ENCODE measurements at places on chromosomes 1 and 21.

- no peak for DNase-seq
These were observed 88.9 kb upstream of the HAO2 start for GRCh38 chr1:119279456-119280381.

DNA sequence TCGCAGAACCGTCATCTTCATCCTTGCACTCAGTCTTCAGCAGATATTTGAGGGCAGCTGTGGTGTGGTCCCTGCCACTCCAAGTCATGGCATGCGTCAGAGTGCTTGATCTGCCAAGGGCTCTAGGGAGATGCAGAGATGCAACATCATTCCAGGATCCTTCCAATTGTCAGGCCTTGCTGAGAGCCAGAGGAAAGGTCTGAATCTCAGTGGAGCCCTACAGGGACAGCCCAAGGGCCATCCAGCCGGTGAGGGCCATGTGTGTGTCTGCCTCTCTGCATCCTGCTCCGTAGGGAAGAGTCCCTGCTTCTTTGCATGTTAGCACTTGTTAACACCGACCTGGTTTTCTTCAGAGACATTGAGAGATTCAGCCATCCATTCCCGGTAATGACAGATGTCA is 17.6 kb downstream of the MAPKAPK2 start:
- no peak for DNase-seq

- no peak for DNase-seq
These were observed 409.2 kb upstream of the PLXNA2 start for GRCh38 chr1:208653426-208653825.

DNA sequence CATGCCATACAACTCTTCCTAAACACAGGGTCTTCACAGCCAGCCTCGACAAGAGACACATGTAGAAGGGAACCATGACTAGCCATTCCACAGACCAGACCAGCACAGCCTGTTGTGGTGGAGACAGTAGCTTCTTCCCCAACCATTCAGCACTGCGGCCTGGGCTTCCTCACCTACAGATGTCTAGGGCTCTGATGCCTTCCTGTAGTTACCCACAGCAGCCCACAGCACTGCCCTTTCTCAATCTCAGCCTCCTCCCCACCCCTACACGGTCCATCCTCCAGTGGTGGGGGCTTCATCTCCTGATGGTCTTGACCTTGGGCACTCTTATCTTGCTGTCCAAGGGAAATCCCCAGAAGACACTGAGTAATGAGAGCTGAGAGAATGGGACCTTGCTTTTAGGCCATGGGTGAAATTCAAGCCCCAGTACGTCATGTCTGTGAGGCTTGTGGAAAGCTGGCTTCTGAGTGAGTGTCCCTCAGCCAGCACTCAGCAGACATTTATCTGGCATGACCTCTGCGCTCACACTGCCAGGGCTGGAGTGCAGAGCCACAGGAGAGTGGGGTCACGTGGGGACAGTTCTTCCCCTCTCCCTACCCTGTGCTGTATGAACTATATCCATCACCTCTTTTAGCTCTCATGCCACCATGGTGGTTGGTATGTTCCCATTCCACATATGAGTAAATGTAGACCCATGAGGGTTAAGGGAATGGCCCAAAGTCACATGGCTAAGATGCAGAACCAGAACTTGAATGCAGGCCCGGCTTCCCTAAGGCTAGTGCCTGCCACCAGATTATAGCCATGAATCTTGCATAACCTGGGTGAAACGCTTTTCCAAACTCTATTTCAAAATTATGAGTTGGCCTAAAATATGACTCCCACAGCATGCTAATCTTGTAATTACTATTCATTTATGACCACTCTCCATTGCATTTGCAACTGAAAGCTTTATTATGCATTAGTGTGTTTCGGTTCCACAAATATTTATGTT is 104.7 kb downstream of the HIVEP3 start:
- no peak for DNase-seq

GRCh38 chr1:241605146-241605805 is 34.9 kb downstream of the CHML start:
- no peak for DNase-seq

DNA sequence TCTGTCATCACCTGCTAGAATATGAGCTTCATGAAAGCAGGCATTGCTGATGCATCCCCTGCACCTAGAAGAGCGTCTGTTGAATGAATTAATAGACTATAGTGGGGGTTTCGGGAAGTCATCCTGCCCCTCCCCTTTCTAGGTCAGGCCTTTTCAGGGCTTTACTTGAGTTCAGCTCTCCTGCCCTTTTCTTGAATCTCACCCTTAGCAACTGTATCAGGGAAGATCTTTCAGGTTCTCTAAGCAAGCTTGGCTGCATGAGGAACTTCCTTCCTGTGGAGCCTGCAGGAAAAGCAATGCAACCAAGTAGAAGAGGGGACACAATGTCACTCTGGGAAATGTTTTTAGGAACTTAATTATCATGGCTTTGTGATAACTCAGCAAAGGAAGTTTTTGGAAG is 27.2 kb upstream of the KIAA0040 start:
- DNase-seq: no peak

GRCh38 chr1:173474097-173474779 is 2.9 kb upstream of the PRDX6 start:
- no peak for DNase-seq

DNA sequence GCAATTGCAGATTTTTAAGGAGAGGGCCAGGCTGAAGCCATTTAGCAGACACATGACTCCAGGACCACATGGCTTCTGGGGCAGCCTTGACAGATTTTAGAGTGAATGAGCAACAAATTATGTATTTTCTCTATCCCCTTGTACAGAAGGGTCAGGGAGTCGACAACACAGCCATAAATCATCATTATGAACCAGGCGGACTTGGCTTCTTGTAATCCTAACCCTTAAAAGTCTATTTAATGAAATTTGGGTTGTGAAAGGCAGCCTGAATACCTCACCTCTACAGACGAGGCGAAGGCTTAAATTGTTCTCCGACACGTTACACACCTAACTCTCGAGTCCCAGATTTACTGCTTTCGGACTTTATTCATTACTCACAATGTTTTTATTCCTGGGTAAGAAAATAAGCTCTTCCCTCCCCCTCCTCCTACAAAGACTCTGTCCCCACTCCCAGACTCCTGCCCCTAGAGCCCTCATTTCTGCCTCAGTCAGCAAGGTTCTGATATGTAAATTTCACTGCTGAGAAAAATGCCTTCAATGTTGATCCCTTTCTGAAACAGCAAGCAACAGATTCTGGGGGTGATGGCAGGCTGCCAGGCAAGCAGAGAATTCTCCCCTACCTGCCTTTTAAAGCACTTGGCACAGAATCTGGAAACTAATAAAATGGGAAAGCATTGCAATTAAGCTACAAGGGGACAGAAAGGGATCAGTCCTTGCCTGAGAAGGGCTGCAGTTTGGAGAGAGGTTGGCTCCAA is 51.6 kb downstream of the PLPP3 start:
- DNase-seq: no peak

DNA sequence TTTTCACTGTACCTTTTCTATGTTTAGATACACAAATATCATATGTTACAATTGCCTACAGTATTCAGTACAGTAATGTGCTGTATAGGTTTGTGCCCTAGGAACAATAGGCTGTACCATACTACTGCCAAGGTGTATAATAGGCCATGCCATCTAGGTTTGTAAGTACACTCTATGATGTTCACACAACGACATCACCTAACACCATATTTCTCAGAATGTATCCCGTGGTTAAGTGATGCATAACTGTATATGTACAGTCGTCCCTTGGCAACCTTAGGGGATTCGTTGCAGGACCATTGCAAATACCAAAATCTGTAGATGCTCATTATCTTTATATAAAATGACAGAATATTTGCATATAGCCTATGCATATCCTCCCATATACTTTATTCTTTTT is 5.8 kb upstream of the SSR2 start:
- no peak for DNase-seq

DNA sequence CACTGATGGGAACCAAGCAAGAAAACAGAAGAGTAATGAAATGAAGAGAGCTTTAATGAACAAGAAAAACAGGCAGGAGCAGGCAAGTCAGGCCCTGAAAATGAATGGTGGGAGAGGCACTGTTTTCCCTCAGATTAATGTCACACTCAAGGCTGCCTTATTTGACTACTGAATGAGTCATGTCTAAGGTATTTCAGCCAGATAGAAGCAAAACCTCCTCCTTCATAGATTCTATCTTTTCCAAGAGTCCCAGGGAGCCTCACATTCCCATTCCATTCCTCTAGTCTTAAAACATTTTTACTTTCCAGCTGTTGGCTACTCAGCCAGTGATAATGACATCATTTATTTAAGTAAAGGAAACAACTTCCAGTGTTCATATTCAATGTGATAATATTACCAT is 228.4 kb upstream of the NRIP1 start:
- no peak for DNase-seq

- no peak for DNase-seq
These were observed 3.2 kb downstream of the BTF3L4 start for GRCh38 chr1:52059321-52059720.

DNA sequence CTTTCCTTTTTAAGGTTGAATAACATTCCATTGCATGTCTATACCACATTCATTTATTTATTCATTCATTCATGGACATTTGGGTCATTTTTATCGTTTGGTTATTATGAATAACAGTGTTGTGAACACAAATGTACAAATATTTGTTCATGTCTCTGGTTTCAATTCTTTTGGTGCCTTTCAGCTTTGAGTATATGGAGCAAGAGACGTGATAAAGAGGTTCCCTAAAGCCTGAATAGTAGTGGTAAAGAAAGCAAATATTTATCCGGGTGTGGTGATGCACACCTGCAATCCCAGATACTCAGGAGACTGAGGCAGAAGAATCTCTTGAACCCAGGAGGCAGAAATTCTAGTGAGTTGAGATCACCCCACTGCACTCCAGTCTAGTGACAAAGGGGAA is 5.3 kb upstream of the RLF start:
- no peak for DNase-seq

DNA sequence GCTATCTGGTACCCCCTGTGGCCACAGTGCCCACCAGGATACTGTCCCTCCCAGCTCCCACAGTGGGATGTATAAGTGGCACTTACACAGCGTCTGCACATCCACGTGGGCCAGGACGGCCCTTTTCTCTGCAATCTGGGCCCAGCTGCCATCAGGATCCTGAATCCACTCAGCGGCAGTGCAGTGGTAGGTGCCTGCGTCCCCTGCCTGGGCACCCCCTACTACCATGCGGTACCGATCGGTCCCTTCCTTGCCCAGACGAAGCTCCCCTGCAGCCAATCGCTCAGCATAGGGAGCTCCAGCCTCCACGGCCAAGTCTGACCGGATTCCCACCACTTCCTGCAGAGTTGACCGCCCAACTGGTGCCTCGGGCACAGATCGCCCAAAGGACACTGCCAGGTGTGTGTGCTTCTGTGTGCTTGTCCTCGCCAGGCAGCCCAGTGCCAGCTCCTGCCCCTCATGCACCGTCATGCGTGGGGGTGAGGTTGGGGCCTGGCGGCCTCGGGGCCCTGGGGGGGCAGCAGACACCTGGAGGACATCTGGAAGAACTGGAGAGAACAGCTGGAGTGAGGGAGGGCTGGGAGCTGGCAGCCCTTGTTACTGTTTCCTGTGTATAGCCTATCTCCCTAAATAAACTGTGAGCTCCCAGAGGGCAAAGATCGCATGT is 4.7 kb downstream of the IGSF8 start:
- no peak for DNase-seq

- no peak for DNase-seq
These were observed 153.9 kb upstream of the SPAG17 start for GRCh38 chr1:118338936-118339335.

DNA sequence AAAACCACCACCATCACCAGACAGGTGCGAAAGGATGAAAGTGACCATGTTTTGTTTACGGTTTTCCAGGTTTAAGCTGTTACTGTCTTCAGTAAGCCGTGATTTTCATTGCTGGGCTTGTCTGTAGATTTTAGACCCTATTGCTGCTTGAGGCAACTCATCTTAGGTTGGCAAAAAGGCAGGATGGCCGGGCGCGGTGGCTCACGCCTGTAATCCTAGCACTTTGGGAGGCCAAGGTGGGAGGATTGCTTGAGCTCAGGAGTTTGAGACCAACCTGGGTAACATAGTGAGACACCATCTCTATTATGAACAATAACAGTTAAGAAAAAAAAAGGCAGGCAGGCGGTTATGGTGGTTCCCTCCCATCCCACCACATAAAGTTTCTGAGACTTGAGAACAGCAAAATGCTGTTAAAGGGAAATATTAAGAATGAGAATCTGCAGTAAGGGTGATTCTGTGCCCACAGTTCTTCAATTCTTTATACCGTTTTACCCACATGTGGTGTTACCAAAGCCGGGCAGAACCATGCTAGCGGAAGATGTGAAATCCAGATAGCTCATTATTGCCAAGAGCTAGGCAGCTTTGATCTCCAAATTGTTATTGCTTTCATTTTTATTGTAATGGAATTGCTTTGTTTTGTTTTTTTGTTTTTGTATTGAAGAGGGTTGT is 34.5 kb upstream of the TDRD10 start:
- no peak for DNase-seq

DNA sequence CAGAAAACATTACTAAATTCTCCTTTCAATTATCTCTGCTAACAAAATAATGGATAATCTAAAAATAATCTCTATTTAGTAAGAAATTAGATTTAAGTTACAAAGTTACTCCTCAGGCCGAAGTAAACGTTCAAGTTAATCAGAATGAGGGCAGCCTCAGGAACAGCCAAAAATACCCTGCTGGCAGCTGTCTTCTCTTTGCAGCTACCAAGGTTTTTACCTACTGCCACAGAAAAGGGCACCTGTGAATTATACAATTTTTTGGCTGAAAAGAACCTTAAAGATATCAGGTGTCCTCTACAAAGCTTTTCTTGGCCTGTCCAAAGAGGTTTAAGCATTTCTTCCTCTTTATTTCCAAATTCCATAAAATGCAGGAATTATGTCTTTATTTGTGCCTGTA is 84.4 kb downstream of the AKT3 start:
- DNase-seq: no peak

DNA sequence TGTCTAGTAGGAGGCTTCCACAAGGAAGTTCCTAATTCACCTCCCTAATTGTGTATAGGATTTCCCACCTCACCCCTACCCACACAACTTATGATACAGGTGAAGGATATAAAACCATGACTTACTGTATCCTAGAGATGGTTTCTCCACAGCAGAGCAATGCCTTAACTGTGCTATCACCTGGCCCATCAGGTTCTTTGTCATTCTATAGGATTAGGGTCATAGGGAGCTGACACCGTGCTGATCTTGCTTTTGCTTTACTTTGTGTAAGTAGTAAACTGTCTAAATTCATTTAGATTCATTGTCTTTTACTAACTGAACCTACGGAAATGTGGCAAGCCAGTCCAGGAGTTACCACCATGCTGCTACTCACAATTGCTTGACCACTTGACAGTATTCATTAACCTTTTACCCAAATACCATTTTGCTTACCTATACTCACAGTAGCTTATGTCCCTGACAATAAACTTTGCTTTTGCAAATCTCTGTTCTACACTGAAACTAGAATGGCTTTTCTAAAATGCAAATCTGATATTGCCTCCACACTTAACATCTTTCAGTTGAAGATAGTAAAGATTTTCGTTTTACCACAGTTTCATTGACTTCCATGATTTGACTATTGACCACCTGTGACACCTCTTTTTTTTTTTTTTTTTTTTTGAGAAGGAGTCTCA is 147.6 kb downstream of the IFI44 start:
- no peak for DNase-seq

GRCh38 chr1:151799179-151800022 is 5.8 kb downstream of the LINGO4 start:
- no peak for DNase-seq
